NCI-H446 treated with DMSO at 0.1 percent for 48 hours (cell line): ENCODE measurements at places on chromosomes 2 and 18.
A peak's percentile ranks its signal among the peaks of the same experiment; 100 is the strongest.

DNA sequence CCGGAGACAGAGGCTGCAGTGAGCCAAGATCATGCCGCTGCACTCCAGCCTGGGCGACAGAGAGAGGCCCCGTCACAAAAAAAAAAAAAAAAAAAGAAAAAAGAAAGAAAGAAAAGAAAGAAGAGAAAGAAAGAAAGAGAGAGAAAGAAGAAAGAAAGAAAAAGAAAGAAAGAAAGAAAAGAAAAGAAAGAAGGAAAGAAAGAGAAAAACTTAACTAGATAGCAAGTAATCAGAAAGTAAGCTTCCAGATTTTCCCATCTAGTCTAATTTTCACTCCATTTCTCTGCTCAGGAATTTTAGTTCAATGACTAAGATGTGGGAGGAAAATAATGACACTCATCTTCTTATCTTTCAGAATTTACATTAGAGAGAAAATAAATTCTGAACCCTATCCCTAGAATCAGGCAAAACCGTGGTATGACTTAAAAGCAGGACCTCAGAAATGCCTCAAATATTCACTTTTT lies 2.4 kb downstream of the GFPT1 start:
- no peak for DNase-seq

GRCh38 chr2:8138923-8139667 lies 542.8 kb upstream of the ID2 start:
- no peak for DNase-seq

GRCh38 chr2:32611366-32611765 lies 16.5 kb upstream of the TTC27 start:
- DNase-seq = no peak

- DNase-seq = peak; percentile 77
Measured at GRCh38 chr2:23135481-23136100, 249.4 kb upstream of the KLHL29 start.

- no peak for DNase-seq
Measured at GRCh38 chr2:58701688-58702301, 460.7 kb upstream of the FANCL start.

GRCh38 chr2:216495656-216496055 lies 3.0 kb upstream of the RPL37A start:
- DNase-seq = no peak

- DNase-seq = no peak
Measured at GRCh38 chr18:57826252-57826651, 23.1 kb upstream of the ATP8B1 start.

- DNase-seq = no peak
Measured at GRCh38 chr2:37149626-37150322, 7.0 kb downstream of the EIF2AK2 start.

- no peak for DNase-seq
Measured at GRCh38 chr2:174145827-174146226, 102.5 kb downstream of the OLA1 start.

GRCh38 chr2:85558160-85558559 lies 3.1 kb downstream of the GGCX start:
- no peak for DNase-seq

GRCh38 chr18:74331404-74331803 lies 15.8 kb downstream of the C18orf63 start:
- no peak for DNase-seq

DNA sequence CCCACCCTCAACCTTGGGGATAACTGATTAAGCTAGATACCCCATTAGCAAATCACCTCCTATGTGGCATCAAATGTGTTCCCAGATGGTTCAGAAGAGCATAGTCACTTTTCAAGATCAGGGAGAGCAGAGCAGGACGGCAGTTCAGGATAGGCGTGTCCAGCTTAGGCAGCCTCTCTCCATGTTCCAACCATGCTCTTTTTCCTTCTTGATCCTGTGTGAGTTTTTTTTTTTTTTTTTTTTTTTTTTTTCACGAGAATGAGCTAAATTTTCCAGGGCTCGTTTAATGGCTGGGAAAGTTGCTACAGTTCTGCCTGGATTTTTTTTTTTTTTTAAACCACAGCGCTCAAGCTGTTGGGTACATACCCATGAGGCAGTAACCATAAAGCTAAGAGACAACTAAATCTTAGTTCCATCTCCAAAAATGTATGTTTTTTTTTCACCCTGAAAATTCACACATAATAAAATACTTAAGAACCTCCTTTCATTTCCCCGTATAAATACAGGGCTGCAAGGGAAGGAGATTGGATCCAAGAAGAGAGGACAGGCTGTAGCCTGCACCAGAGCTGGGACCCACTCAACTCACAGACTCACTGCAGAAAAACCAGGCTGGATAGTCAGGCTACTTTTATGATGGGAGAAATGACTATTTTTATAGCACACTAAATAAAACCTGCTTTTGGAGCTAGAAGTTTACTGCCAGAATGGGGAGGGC lies 244.3 kb downstream of the SETBP1 start:
- DNase-seq = no peak

DNA sequence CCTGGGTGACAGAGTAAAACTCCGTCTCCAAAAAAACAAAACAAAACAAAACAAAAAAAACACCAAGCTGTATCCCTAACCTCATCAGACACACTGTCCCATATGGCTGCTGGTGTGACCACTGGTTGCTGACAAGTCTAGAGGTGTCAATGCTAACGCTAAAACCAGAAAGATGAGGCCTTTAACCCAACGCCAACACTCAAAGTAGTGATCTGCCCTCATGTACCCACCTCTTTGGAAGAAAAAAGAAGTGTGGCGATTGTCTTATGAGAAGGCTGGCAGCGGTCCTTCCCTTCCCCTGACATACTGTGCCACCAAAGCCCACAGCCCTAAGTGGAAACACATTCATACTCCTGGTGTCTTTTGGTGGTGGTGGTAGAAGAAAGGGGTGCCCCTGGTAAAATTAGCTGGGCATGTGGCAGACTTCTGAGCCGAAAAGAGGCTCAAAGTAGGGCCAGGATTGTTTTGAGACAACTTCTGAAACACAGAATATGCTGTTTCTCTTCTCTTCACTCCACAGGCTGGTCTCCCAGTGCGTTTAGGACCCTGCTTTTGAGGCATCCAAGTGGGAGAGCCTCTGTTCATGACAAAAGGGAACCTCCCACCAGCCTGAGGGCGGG lies 9.8 kb downstream of the SERTAD2 start:
- no peak for DNase-seq

DNA sequence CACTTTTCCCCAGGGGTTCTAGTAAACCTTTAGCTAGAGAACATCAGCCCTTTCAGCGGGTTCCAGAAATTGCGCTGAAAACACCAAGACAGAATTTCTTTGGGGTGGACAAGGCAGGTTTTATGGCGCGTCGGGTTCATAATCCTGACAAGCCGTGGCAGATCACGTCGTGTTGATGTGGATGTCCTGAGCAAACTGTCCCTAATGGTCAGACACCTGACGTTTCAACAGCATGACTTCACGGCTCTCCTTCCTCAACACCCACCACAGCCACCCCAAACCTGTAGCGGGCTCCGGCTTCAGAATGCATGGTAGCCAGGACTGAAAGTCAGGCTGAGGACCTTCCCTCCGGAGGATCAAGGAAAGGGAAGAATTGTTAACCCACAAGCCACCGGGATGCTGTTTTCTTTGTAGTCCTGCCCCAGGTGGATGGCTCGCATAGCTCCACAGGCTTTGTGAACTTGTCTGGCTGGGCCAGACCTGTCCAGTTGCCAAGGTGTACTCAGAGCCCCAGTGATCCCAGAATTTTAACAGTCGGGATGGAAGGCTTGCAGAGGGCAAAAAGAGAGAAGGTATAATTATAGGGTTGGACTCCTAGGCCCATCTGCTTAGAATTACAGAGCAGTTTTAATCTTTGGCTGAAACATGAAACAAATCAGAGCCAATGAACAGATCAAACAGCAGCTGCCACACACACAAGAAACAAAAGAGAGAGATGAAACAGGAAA lies 1.5 kb downstream of the APCDD1 start:
- peak; percentile 45 for DNase-seq

DNA sequence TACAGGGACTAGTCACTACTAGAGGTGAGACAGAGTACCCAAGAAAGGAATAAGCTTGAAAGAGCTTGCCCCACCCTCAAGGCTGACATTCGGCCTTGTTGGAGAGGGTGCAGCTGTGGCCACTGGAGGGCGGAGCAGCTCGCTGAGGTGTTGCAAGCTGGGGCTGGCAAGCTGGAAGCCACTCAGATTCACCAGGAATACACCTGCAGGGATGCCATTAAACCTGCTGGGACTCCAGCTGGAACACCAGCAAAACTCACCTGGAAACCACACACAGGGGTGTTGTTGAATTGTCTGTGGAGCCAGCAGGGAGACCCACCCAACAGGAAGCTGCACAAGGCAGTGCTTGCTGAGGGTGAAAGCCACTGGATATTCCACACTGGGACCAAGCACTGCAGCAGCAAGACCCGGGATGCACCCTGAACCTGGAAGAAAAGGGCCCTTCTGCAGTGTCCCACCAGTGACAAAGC lies 26.1 kb downstream of the KCTD18 start:
- DNase-seq = no peak

DNA sequence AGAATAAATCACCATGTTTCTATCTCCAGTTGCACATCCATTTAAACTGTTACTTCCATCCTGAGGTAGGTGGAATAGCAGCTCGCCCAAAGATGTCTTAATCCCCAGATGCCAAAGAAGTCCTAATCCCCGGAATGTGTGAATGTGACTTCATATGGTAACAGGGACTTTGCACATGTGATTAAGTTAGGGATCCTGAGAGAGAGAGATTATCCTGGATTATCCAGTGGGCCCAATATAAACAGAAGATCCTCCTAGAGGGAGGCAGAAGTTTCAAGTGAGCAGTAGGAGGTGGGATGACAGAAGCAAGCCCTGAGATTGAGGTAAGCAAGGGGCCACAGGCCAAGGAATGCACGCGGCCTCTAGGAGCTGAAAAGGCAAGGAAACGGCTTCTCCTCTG lies 19.8 kb downstream of the CREG2 start:
- DNase-seq = no peak
